ENCODE measurements at places on chromosomes 7 and 10.

DNA sequence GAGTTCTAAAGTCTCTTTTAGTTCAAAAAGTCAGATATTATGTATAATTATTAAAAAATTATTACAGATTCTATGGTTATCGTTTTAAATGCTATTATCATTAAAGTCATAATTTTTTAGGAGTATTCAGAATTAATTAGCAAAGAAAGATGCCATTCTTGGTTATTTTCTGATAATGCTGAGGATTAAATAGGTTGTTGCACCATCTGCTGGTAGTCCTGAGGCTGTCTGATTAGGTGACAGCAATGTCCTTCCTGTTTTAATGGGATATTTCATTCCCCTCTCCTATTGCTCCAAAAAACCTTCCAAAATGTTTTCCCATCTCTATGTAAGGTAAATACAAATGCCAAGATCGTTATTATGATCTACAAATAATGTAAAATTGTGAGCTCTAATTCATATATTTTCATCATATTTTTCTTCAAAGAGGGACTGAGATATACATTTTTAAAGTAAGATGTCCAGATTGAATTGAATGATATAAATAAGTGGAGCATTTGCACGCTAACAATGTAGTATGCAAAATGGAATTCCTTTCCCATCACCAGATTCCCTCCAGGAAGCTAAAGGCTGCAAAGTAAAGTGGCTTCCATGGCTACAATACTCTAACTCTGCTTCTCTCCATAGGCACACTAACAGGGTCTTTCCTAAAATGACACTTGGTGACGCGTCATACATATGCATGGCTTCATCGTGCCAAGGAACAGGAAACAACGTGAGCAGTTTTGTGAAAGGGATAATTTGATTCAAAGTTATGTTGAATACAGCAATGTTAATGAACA is 58.8 kb upstream of the AKR1E2 start:
- peak; percentile 67 for DNase-seq

DNA sequence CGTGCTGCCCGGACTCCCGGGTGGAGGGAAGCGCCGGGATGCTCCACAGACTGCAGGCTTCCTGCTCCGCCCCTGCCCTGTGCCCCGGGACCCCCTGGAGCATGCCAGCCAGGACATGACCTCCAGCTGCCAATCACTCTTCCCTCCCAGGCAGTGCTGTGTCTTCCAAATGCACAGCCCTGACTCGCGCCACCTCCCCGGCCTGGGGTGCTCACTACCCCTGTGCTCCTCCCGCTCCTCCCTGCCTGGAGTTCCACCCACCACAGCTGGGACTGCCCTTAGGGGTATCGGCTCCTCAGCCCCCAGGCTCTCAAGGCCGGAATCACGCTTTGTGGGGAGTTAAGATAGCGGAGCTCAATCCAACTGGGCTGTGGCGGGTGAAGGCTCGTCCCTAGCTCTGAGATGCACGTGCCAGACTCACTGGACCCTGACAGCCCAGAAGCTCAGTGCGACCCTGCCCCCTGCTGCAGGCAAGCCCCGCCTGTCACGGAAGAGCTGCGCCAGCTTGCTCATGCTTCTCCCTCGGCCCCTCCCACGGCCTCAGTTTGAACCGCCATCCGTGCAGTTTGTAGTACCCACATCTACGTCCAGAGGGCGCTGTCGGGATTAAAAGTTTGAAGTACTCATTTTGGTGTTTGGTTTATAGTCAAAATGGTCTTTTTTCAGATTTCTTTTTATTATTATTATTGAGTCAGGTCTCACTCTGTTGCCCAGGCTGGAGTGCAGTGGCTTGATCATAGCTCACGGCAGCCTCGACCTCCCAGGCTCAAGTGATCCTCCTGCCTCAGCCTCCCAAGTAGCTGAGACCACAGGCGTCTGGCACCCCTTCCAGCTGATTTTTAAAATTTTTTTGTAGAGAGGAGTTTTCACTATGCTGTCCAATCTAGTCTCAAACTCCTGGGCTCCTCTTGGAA is 142.5 kb upstream of the TCERG1L start:
- peak; percentile 73 for DNase-seq

DNA sequence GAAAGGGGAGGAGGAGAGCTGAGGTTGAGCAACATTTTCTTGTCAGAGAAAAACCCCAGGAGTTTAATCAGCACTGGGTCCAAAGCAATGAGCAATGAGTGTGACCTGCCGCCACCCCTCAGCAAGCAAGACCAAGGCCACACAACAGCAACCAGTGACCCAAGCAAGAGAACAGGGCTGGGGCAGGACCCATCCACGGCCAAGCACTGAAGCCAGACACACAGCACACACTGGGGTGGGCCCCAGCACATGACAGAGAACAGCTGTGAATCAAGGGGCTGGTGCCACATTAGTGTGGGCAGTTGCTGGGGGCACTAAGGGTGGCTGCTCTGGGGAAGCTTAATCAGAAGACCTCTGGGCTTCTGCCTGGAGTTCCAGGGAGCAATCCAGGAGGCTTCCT is 16.2 kb downstream of the TMEM72 start:
- no peak for DNase-seq

GRCh38 chr10:34378297-34378696 is 436.8 kb downstream of the PARD3 start:
- no peak for DNase-seq

GRCh38 chr10:124035928-124036558 is 57.4 kb downstream of the CHST15 start:
- DNase-seq: no peak

DNA sequence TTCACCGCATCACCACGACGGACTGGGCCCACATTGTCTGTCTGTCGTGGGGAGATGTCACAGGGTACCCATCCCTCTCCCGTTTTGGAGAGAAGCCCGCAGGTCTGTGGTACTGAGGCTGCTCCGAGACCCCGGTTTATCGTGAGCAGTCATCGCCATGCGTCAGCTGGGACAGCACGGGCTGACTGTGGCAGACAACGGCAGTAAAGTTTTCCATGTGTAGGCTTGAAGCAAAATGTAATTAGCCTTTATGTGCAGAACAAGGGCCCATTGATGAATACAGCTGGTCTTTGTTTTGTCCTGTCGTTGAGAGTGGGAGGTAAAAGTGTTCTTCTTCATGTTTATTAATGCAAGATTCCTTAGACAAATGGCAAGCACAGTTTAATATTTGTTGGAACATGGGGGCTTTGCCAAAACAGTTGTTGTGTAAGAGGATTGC is 167.4 kb upstream of the SH2B2 start:
- DNase-seq: no peak

DNA sequence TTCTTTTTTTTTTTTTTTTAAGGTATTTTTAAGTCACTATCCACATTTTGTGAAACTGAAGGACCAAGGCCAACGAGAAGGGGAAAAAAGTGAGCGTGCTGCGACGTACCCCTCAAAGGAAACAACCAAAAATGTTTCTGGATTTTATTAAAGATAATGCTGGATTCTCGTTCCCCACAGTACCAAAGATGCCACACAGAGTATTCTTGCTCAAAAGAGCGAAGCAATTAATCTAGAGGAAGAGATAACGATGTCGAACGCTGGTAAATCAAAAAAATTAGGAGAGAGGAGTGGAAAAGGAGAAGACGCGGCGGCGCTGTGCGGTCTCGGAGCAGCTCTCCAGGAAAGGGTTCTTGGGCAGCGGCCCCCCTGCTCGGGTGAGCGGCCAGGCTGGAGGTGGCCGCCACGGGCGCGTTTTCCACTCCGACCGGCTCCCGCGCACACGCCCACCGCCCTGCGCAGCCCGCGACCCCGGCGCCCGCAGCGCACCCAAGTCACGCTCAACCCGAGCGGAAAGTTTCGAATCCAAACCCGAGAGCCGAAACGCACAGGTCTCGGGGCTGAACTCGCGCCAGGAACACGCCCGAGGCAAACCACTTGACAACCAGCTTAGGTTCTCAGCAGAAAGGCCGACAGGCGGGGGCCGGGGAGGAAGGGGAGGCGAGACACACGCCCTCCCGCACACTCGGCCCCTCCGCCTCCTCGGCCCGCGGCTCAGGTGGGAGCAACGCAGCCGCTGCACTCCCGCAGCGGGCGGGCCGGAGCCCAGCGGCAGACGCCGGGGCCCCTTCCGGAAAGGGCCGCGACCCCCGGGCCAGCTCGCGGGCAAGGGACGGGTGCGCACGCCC is 989 bp downstream of the SRPK2 start:
- DNase-seq: peak; percentile 31

DNA sequence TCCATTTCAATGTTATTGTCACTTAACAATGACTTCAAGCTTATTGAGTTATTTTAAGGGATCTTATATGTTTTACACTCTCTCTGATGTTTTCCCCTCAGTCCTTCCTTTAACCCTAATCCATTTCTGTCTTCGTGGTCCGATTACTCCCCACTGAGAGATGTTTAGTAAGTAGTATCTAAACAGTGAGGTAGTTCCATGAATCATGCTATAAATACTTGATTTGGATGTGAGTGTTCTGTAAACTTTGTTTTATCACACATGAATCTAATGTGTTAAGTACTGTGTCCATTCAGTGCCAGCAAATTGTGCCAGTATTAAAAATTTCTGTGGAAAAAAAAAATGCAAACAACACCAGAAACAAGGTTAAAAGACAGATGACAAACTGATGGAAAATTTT is 18.6 kb downstream of the RPP30 start:
- DNase-seq: peak; percentile 36

DNA sequence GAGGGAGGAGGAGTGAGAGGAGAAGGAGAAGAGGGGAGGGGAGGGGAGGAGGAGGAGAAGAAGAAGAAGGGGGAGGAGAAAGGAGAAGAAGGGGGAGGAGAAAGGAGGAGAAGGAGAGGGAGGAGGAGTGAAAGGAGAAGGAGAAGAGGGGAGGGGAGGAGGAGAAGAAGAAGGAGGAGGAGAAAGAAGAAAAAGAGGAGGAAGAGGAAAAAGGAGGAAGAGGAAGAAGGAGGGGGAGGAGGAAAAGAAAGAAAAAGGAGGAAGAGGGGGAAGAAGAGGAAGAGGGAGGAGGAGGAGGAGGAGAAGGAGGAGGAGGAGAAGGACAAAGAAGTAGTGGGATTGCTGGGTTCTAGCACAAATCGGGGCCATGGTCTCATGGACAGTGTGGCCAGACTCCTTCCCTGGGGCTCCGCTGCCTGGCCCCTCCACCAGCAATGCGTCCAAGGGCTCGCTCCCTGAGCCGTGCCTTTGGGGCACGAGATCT is 4.2 kb upstream of the MAFK start:
- no peak for DNase-seq

- peak; percentile 47 for DNase-seq
Measured at GRCh38 chr7:91098566-91098965, 165.7 kb upstream of the FZD1 start.

DNA sequence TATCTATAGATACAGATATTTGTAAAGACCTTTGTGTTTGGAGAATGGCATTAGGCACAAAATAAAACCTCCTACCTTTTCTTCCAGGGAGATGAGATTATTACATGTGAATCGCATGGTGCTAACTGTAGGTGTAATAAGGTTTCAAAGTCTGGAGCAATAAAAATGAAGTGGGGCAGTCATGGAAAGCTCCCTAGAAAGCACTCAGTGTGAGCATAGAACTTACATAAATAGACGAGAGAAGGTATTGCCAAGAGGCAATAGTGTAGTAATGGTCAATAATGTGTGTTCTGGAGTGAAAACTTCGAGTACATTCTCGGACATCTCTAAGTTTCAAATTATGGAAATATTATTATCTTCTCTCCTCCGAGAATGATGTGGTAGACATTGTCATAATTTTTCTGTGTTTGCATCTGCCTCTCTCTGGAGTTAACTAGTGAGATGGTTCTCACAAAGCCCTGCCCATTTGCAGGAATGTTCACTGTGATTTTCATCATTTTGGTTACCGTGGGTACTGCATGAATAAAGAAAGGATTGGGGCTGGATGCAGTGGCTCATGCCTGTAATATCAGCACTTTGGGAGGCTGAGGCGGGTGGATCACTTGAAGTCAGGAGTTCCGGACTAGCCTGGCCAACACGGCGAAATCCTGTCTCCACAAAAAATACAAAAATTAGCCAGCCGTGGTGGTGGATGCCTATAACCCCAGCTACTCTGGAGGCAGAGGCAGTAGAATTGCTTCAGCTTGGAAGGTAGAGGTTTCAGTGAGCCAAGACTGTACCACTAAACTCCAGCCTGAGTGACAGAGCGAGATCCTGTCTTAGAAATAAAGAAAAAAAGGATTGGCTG is 10.6 kb downstream of the VIM start:
- peak; percentile 90 for DNase-seq

GRCh38 chr10:101040061-101040460 is 9.0 kb downstream of the SFXN3 start:
- DNase-seq: no peak

- DNase-seq: no peak
Measured at GRCh38 chr10:44779511-44779910, 131.6 kb upstream of the TMEM72 start.

- DNase-seq: no peak
Measured at GRCh38 chr10:110352930-110353243, 48.2 kb upstream of the SMNDC1 start.
